Stimulated activated CD8-positive, alpha-beta memory T cell treated with anti-CD3 and anti-CD28 coated beads, Interleukin-7, amount 100 ng/mL, for 24 hours (primary cell): ENCODE measurements at places on chromosomes 1 and 21.

GRCh38 chr1:121483961-121484424 is 299.2 kb downstream of the SRGAP2C start:
- DNase-seq = no peak

- no peak for DNase-seq
Observed at GRCh38 chr1:41918450-41919043, at the start of gene HIVEP3. TSS of gene HIVEP3 (minus strand) at chr1:41918922.

- DNase-seq = no peak
Observed at GRCh38 chr21:43267391-43268085, 98.7 kb downstream of the CRYAA start.

DNA sequence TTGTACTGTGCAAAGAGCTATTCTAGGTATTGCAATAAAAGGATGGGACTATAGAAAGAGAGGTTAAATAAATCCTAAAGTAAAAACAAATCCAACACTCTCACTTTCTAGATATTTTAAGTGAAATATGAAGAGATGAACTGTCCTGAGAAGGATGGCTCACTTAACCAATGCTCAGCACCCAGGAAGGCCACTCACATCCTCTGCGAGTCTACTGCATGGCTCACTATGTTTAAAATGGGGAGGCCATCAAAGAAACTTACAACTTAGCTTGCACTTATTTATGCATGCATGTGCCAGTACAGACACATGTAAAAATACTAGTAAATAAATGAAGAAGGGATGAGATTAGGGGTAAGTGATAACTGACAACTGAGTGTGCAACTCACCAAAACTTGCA is 37.5 kb downstream of the PLPPR5 start:
- no peak for DNase-seq

GRCh38 chr1:27710574-27710973 is 15.2 kb upstream of the FAM76A start:
- no peak for DNase-seq

DNA sequence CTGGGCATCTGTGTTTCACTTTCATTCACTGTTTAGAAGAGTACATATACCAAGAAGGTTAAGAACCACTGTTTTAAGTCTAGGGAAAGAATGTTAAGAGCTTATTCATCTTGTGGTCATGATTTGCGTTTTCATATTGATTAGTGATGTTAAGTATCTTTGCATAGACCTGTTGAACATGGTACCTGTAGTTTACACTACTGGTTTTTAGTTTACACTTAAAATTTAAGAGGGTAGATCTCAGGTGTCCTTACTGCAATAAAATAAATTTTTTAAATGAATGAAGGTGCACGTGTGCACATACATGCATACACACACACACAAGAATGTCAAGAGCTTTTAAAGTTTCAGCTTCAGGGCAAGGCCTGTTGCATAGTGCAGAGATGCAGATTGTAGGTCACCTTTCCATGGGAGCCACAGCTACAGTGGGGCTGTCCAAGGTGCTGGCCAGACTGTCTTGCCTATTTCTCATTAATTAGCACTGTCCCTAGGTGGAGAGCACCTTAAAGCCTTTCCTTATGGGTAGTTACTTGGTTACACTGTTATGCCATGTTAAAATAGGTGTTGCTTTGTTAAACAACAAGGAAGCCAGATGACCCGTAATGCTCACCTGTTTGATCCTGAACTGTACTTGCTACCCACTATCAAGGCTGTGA is 543.0 kb upstream of the DAB1 start:
- no peak for DNase-seq

DNA sequence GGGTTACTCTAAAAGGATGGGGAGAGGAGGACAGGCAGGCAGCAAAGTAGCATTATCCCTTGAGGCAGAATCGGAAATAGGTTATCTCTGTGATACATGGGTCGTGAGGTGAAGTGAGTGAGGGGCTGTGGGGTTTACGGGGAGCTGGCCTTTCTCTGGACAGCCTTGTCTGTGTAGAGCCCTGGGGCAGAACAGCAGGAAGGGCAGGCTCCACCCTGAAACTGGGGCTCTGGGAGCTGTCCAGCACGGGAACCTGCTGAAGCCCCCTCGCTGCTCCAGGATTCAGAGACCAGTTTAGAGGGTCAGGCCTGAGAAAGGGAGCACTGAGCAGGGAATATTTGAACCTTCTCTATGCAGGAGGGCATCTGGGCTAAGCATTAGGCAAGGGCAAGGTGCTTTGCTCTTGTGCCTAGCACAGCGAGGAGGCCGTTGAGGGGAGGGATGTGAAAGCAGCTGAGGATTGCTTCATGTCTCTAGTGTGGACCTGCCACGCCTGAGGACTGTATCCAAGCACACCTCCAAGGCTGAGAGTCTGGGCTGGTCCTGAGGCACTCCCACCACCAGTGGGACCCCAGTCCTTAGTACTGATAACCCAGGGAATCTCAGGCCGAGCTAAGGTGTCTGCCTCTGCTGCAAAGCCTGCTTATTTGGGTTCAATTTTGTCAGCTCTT is 55.8 kb downstream of the NAV1 start:
- no peak for DNase-seq

- no peak for DNase-seq
Observed at GRCh38 chr1:82318265-82318664, 517.5 kb downstream of the ADGRL2 start.

- no peak for DNase-seq
Observed at GRCh38 chr21:20822666-20823065, 175.5 kb upstream of the NCAM2 start.

DNA sequence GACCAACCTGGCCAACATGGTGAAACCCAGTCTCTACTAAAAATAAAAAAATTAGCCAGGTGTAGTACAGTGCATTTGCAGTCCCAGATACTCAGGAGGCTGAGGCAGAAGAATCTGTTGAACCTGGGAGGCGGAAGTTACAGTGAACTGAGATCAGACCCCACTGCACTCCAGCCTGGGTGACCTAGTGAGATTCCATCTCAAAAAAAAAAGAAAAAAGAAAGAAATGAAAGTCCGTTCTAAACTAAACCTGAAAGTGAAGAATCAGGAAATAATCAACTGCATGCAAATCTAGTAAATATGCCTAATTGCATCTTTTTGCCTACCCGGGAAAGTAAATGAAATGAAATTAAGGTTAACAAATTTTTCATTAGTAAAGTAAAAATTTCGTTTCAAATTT is 99.6 kb downstream of the ZZZ3 start:
- no peak for DNase-seq

DNA sequence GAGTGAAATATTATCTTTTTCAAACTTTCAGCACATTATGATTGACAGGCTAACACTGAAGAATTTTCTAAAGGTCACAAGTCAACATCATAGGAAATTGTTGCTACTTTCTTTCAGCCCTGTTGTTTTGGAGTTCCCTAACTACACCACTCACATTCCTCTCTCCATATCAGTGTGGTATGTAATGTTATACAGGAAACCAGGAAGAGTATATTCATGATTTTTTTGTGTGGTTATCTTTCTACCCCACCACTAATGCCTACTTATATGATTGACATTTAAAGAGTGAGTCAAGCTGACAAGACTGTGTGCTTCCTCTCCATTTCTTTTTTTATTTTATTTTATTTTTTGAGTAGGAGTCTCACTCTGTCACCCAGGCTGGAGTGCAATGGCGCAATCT is 47.8 kb upstream of the PRDM2 start:
- DNase-seq = no peak

DNA sequence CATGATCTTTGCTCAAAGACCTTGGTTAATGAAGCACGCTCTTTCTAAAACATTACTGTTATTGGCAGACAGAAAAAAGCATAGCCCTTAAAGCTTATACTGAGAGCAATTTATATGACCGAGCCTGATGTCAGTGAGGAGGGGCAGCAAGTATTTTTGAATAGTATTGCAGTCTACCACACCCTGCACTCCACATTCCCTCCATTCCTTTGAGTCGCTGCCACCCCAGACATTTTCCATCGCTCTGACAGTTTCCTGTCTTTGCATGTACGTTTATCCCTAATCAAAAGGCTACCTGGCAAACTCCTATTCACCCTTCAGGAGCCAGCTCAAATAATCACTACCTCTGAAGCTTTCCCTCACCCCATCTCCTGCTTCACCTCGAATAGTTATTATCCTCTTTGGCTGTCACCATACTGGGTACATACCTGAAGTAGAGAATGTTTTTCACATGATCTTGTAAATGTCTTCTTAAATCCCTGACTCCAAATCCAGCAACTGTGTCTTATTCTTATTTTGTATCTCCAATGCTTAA is 5.5 kb upstream of the JUN start:
- no peak for DNase-seq

- no peak for DNase-seq
Observed at GRCh38 chr1:226671277-226671676, 67.8 kb downstream of the ITPKB start.

DNA sequence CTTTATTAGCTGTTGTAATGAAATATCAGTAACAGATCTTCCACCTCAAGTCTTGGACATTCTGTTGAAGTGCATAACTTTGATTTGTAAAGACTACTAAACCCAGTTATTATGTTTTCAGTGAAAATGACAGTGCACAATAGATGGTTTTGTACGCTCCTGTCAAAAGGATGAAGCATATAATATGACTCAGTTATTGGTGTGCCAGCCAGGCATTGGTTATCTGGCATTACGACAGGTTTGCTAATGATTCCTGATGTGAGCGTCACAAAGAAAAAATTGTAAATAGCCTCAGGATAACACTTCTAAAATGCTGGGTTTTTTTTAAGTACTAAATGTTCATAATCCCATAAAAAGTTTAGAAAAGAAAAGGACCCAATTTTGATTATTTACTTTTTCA is 147.9 kb downstream of the MAGI3 start:
- DNase-seq = no peak

- DNase-seq = no peak
Observed at GRCh38 chr1:50559421-50559820, 136.2 kb upstream of the DMRTA2 start.

DNA sequence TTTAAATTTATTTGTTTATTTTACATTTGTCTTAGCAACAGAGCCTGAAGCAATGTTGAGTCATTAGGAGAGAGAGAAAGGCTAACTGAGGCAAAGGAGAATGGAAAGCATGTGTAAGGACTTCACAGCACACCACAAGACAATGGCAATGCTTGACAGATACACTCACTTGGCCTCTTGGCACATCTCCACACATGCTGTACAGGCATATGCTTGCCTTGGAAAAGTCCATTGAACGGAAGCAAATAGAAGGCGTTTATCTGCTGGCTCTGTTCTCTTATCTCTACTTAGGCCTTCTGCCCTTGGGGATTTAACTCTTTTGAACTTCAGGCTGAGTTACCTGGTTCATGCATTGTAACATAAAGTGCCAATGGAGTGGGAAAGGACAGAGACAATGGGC is 262.2 kb upstream of the POU3F1 start:
- DNase-seq = no peak

DNA sequence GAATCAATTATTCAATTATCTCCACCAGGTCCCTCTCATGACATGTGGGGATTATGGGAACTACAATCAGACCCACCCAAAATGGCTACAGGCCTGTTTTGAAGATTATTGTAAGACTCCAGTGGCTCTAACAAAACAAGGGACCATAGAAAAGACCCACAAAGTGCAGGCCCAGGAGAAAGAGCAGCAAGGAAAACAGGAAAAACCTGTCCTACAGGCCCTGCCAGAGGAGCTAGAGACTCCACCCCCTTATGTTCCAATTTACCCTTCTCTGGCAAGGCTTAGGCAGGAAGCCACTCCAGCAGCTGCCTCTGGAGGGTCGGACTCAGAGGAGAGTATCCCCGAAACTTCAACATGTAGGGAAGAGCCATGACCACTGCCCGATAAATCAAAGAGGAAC is 96.5 kb downstream of the LIPI start:
- DNase-seq = no peak

DNA sequence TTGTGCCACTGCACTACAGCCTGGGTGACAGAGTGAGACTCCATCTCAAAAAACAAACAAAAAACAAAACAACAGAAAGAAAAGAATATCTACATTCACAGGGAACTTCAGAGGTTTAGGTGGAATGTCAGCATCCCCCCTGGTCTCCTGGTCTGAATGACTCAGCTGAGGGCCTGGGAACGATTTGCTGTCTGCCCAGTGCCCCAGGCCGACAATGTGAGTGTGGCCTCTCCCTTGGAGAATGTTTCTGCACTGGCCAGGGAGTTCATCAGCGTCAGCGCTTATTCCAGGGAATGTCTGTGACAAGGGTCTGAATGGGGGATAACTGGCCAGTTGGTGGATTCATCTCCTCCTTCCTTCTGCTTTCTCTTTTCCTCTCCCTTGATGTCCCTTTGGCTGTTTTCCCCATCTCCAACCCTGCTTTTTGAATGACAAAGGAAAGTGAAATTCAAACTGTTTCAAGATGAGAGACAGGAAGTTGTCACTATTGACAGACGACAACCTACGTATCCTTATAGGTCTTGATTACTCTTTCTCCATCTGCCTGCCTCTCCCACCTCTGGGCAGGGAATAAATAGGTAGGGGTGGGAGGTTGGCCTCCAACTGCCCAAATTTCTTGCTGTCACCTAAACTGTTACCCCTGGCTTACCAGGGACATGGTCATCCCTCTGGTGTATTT is 213.1 kb downstream of the HHAT start:
- DNase-seq = no peak

- DNase-seq = no peak
Observed at GRCh38 chr1:163875927-163876320, 554.2 kb downstream of the NUF2 start.

- DNase-seq = no peak
Observed at GRCh38 chr1:24957016-24957807, 27.1 kb upstream of the RUNX3 start.

GRCh38 chr1:158969855-158970254 is 38.5 kb downstream of the PYHIN1 start:
- no peak for DNase-seq

DNA sequence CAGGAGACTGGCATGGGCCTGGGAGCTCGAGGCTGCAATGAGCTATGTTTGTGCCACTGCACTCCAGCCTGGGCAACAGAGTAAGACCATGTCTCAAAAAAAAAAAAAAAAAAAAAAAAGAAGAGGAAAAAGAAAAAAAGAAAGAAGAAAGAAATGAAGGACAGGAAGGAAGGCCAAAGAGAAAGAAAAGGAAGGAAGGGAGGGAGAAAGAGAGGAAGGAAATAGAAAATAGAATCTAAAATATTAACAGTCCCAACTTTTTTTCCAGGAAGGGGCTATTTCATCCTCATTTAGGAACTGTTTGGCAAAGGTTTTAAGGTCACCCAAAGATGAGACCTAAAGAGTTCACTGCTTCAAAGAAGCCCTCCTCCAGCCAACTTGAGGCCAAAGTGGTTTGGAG is 2.5 kb downstream of the MUL1 start:
- no peak for DNase-seq
